COLO829 (cell line): ENCODE measurements at places on chromosomes 13 and 19.

DNA sequence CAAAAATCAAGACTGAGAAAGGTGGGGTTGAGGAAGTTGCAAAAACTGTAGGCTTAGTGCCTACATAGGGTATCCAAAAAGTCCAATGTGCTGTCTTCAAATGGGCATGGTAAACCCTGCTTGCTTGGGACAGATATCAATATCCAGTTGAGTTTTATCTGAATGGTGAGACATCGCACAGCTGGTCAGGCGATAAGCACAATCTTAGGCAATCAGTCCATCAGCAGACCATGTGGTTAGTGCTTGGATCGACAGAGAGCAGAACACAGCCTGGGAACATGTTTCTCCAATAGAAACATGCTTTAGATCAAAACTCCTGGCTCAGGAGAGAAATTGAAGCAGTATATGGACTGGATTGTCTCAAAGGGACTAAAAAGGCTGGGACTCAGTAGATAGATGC is 151.3 kb upstream of the IPO5 start:
- no peak for DNase-seq

GRCh38 chr13:33167491-33167890 is 118.1 kb downstream of the STARD13 start:
- peak; percentile 76 for DNase-seq

DNA sequence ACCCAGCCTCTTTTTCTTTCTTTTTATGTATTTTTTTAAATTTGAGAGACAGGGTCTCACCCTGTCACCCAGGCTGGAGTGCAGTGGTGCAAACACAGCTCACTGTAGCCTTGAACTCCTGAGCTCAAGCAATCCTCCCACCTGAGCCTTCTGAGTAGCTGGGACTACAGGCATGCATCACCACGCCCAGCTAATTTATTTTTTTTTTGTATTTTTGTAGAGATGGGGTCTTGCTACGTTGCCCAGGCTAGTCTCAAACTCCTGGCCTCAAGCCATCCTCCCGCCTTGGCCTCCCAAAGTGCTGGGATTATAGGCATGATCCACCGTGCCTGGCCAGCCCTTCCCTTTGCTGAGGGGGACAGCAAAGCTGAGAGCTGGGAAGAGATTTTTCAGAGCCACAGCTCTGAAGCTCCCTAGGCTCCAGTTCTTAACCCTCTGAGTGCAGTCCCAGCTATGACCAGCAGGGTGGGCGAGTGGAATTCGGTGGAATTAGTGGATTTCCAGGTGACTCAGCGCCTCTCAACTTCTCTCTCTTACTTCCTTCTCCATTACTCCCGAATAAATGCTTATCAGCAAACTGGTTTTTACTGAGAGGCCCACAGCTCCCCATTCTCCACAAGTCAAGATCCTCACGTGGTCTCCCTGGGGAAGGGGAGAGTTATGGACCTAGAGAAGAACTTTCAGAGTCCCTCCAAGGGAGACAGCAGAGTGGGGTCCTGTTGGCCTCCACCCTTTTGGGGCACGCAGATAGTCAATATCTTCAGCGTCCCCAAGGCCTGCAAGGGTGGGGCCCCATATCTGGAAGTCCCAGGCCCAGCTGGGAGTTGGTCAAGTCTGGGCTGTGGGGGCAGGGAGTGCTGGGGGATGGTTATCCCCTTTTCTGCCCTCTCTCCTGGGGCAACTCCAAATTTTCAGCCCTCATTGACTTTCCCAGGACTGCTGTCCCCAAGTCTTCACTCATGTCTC is 1.2 kb downstream of the BLVRB start:
- peak; percentile 72 for DNase-seq

DNA sequence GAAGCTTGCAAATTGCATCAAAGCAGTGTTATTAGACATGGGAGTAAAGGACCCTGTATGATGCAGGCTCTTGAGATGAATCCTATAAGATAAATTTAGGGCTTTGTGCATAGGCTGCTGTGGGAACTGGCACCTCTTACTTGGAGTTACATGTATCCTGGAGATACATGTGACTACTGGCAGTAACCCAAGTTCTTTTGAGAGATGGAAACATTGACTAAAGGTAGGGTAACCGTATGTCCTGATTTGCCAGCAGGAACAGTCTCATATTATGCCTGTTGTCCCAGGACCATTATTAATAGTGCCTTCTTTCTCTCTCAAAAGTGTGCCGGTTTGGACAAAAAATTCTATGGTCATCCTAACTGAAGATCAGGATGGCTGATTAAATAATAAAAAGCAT is 195.4 kb downstream of the LACC1 start:
- no peak for DNase-seq

- DNase-seq: no peak
Measured at GRCh38 chr19:41161903-41162302, 31.1 kb upstream of the CYP2S1 start.

- no peak for DNase-seq
Measured at GRCh38 chr19:33047422-33047821, 17.3 kb downstream of the RHPN2 start.

GRCh38 chr19:41599175-41599966 is 23.4 kb downstream of the CEACAM21 start:
- no peak for DNase-seq

DNA sequence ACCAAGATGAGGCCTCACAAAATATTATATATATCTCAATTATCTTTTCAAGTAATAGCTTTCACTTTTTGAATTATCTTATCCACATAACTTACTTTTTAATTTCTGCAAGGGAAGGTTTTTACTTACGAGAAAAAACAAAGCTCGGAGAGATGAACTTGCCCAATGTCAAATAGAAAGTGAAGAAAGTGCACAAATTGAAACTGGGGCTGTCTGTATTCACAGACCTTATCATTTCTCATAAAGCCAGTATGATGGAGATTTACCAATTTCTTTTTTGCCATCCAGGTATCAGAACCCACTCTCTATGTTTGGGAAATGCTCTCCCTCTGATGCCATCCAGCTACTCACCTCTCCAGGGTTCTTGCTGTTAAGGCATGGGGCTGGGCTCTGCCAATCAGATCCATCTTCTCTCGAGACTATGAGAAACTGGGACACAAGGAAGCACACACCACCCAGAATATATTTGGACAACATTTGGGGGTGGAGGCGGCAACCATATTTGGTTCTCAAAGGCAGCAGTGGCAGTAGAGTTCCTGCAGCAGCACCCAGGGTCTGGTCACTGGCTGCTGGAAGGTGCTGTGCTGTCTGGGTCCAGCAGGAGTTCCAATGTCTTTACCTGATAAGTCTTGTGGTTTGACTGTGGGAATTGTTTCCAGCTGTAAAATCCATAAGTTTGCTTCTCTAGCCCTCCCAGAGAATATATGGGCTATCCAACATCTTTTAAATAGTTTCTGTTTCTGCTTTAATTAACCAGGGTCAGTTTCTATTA is 45.8 kb upstream of the SCEL start:
- no peak for DNase-seq

- no peak for DNase-seq
Measured at GRCh38 chr13:48600374-48601364, 53.1 kb upstream of the CYSLTR2 start.
